HCT116 (cell line): ENCODE measurements at places on chromosomes 3 and 15. TPM values are rescaled to one million over a fixed set of nuclear protein-coding genes. Genes with fewer than 3 reads are reported as not detected.

DNA sequence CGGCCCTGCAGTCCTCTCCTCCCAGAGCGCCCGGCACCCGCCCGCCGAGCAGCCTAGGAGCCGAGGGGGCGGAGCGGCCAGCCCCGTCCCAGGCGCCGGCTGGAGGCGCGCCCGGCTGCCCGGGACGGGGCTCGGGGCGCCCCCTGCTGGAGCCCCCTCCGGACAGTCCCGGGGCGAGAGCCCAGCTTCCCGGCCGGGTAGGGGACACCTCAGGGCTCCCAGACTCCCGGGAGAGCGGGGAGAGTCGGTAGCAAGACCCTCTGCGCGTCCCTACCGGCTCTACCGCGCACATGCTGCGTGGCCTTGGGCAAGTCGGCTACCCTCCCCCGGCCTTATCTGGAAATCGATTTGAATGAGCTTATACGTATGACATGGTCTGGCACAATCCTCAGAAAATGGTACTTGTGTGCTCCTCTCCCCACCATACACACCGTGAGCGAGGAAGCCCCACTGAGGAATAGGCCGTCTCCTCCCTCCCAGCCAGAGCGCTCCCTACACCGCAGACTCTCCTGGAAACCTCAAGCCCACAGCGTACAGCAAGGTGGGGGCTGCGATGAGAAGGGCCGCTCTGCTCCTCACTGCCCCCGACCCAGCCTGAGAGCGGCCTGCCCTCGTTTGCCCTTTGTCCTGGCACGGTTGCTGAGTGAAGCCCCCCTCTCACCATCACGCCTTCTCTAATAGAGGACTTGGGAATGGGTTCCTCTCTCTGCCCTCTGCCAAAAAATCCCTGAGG is at the start of gene DAPK2:
Gene DAPK2 (minus strand): TSS at position 65 of the 733 bp plus-strand sequence. CDS start 6,224 bp downstream, outside the sequence.
- peak; percentile 21 for DNase-seq

DNA sequence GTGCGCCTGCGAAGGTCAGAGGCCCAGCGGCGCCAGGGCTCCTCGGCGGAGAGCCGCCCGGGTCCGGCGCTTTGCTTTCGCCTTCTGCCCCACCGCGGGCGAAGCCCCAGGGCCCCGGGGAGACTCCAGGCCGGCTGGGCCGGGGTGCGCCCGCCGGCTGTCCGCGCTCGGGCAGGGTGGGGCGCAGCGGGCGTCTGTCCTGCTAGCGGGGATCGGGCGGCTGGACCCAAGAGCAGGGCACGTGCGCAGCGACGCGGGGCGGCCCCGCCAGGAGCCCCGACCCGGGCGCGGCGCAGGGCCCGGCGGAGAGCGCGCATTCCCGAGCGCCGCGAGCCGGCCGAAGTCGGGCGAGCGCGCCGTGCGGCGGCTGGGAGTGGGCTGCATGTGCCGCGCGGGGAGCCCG is 569 bp upstream of the ALDH1A3 start:
- no peak for DNase-seq

The REC114 gene
- not detected for total RNA-seq

- no peak for DNase-seq
Observed at GRCh38 chr3:31203960-31204795, 309.7 kb upstream of the GADL1 start.

The TIGIT gene
- total RNA-seq = 0.07 TPM

The SOX14 gene
- total RNA-seq = not detected

DNA sequence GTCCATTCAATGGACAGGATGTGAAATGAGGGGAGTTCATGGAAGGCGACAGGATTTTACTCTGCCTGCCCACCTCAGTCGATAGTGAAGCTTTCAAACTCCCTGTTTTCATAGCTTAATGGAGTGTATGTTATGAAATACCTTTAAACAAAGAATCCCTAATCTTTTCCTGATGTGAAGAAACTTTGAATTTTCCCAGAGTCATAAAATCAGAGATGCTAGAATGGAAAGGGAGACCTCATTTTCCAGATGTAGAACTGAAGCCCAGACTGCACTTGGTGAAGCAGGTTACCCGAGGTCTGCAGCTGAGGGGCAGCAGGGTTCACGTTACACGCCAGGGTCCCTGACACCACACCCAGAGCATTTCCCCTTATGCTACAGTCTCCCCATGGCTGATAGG is 34.7 kb upstream of the LACTB start:
- no peak for DNase-seq

- DNase-seq = no peak
Observed at GRCh38 chr3:168044049-168044448, 51.7 kb downstream of the GOLIM4 start.

The KIAA1143 gene
- 32.2 TPM for total RNA-seq

The LRTM1 gene
- total RNA-seq = not detected

The CD86 gene
- not detected for total RNA-seq

The ATP13A5 gene
- not detected for total RNA-seq

- no peak for DNase-seq
Observed at GRCh38 chr3:51710631-51711351, 3.9 kb downstream of the GRM2 start.

DNA sequence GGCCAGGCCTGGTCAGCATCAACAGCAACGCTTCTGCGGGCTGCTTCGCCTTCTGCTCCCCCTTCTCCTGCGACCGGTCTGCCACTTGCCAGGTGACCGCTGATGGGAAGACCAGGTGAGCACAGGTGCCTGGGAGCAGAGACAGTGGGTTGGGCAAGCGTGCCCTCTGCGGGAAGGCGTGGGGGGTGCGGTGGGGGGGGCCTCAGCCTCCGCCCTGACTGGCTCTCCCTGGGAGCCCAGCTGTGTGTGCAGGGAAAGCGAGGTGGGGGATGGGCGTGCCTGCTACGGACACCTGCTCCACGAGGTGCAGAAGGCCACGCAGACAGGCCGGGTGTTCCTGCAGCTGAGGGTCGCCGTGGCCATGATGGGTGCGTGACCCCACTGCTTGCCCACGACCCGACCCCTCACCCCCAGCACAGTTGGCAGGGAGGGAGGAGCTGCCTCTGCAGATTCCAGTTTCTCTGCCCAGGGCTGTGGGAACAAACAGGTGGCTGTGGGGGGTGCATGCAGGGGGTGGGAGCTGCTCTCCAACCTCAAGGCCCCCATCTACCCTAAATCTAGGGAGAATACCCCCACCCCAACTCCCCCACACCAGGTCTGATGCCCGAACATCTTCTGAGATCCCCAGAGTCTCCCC is 8.8 kb downstream of the STAB1 start:
- DNase-seq = no peak

The NR2F2 gene
- 61.4 TPM for total RNA-seq

DNA sequence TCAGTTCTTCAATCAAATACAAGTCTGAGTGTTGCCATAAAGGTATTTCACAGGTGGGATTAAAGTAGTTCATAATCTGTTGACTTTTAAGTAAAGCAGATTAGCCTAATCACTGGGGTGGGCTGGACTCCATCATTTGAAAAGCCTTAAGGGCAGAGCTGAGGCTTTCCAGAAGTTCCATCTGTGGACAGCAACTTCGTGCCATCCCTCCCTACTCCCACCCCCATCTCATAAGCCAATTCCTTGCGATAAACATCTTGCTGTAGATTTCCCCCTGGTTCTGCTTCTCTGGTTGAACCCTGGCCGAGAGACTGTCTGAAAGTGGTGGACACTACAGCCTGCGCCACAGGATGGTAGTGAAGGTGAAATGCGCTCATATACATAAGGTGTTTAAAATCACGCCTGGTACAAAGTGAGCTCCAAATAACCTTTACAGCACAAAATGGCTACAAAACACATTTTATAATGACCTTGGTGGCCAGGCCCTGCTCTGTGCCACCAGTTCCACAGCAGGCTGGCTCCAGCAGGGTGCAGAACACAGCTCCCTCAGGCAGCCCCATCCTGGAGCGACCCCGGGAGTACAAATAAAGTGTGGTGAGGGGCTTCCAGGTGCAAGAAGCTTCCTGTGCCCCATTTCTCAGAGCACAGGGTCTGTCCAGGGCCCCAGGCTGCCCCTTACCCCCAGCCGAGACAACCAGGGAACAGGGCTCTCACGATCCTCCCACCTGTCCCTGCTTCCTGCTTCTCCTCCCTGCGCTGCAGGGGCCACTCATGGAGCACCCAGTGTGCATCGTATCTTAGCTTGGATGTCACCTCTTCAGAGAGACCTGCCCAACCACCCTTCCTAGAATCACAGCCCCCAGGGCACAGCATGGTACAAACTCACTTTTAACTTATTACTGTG is 25.8 kb upstream of the GATA2 start:
- DNase-seq = no peak

GRCh38 chr3:89570465-89570864 is 463.0 kb downstream of the EPHA3 start:
- DNase-seq = no peak

DNA sequence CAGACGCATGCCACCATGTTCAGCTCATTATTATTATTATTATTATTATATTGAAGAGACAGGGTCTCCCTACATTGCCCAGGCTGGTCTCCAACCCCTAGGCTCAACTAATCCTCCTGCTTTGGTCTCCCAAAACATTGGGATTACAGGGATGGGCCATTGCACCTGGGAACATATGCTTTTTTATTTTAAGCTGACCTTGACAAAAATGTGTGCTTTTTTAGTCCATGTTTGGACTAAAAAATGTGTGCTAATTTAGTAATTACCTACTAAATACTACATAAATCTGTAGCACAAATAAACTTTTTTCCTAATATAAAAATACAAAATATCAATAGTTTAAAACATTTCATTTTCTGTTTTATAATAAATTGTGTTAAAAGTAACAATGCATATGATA is 693.2 kb downstream of the ROBO1 start:
- no peak for DNase-seq

DNA sequence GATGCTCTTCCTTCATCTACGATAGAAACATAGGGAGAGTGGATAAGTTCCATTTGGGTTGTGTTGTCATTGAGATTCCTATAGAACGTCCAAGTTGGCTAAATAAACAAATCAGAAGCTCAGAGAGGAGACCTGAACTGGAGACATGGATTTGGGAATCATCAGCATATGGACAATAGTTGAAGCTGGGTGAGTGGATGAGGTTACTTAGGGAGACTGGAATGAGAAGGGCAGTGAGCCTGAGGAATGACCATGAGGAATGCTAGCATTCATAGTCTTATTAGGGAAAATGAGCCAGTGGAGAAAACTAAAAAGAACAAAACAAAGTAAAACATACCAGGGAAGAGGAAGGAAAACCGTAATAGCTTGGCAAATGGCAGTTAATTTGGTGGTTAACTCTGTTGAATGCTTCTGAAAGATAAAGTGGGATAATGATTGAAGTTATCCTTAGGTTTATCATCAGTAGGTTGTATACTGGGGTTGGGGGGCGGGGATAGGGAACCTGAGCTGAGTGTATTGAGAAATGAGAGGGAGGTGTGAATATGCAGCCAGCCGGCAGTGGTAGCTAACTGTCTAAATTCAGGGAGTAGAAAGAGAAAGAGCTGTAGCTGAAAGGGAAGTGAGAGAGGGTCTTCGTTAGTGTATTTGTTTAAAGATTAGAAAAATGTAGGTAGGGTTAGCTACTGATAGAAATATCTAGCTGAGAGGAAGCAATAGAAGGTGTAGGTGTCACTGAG is 74.6 kb downstream of the ARHGEF26 start:
- no peak for DNase-seq

The CSPG4 gene
- total RNA-seq = 18.1 TPM

The LRRC31 gene
- total RNA-seq = not detected
